ENCODE measurements at places on chromosomes 3 and 15. TPM values are rescaled to one million over a fixed set of nuclear protein-coding genes. Genes with fewer than 3 reads are reported as not detected.

GRCh38 chr15:90159213-90159612, 41.9 kb upstream of the SEMA4B start:
- DNase-seq = no peak

DNA sequence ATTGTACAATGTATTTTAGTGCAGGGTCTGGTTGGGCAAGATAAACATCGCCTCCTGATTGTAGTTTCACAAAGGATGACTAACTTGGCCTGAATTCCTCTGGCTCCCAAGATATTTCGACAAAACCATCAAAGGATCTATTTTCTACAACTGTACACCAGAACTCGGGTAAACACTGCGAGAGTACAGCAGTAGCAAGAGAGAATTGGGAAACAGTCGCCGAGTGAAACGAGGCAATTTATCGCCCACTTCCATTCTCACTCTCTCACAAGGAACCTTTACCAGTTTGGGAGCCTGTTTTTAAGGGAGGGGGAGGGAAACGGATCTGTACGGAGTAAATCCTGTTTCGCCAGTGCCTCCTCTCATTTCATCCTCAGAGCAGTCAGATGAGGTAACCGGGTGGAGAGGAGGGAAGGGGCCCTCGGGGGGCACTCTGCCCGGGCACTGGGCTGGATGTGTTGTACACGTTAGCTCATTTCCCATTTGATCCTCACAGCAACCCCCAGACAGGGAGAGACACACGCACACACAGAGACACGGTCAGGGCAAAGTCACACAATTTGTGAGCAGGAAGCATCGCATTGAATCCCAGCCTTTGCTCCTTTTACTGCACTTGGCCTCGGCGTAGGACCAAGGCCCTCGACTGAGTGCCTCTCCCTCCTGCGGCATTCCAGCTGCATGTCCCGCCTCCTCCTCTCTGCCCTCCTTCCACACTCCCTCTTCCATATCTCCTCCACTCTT, 120.1 kb downstream of the LIPC start:
- DNase-seq = peak; percentile 89

DNA sequence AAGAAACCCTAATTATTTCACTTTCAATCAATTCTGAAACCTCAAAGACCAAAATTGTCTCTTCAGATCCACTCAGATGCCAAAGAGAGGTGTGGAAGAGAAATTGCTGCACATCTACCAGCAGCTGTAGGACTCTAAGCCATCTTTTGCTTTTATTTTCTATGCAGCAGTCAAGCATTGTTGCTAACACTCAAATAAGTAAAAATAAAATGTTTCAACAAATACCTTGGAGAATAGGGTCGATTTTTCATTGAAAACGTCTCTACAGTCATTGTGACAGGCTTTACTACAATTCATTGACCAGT, 66.4 kb upstream of the CFAP20DC start:
- no peak for DNase-seq

GRCh38 chr15:41934843-41935242, 37.5 kb downstream of the EHD4 start:
- DNase-seq = no peak

DNA sequence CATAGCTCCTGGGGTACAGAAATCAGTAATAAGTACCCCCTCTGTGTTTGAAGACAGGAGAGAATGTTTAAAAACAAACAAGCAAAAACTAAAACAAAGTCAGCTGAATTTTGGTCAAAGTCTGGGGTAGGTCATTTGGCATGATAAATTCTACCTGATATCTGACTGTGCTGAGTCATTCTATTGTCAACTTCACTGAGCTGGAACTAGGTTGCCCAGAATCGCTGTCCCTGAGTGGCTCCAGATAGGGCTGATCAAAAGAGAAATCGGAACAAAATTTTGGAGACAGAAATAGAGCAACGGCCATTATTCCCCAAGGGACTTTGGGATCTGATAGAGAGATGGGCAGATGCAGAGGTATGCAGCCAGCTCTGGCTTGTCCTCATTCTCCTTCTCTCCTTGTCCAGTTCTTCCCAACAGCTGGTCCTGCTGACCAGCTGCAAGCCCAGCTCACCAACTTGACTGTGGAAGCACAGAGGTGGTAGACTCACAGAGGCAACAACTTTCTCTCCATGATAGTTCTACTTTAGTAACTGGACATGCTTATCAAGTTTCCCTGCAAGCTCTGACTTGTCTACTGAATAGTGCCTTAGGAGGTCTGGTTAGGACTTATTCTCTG, 57.3 kb upstream of the MYRIP start:
- DNase-seq = no peak

- no peak for DNase-seq
Measured at GRCh38 chr3:30616347-30617027, 10.1 kb downstream of the TGFBR2 start.

DNA sequence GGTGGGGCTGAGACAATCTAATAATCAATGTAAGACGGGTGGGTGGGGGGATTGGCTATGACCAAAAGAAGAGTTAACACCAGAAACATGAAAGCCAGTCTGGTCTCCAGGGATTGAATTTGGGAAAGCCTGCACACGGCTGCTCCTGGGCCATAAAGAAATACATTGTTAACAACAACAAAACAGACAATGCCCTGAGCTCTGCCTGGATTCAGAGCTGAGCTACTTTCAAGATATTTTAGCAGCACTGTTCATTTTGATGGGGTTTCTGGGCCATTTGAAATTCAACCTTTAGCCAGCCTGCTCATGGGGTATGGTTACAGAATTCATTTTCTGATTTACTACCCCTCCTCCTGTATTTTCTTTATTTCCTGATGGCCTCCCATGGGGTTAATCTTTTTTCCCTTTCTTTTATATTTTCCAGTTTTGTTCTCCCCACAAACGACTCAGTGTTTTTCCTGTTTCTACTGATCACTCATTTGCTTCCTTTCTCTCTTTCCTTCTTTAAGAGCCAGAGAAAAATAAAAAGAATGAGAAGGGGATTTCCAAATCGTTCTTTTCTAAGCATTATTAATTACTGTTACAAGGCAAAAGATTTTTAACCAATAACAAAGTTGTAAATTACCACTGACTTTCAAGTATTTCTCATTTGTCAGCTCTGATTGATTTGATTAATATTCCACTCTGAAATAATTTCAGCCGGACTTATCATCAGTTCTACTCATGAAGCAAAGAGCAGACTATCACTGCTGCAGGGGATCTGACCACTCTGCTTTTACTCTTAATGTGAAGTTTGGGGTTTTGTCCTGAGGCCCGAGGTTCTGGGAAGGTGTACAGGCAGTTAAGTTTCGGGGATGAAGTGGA, 19.6 kb downstream of the NR2F2 start:
- DNase-seq = no peak

DNA sequence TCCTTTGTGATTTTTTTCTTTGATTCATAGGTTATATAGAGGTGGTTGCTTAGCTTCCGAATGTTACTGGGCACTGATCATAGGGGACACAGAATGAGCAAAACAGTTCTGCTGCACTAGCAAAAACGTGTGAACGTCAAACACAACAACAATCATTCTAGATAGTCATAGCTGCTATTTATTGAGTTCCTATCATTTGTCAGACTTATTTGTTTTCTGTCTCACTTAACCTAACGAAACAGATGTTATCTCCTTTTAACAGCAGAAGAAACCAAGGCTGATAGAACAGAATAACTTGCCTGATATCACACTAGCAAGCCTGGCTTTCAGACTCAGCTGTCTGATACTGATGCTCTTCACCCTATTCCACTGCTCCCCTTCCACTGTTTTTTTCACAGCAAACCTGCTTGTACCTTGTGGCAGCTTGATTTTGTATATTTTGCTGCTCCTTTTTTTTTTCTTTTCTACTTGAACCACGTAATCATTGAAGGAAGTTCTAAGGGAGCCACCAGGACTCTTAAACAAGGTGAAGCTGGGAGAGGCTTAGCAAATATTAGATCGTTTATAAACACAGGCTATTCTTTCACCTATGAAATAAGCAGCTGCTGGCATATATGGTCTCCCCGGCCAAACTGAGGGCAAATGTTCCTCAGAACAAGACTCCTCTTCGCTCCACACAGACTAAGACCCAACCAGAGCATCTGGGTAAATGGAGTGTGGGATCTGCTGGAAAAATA, 78.8 kb downstream of the MCF2L2 start:
- DNase-seq = no peak

DNA sequence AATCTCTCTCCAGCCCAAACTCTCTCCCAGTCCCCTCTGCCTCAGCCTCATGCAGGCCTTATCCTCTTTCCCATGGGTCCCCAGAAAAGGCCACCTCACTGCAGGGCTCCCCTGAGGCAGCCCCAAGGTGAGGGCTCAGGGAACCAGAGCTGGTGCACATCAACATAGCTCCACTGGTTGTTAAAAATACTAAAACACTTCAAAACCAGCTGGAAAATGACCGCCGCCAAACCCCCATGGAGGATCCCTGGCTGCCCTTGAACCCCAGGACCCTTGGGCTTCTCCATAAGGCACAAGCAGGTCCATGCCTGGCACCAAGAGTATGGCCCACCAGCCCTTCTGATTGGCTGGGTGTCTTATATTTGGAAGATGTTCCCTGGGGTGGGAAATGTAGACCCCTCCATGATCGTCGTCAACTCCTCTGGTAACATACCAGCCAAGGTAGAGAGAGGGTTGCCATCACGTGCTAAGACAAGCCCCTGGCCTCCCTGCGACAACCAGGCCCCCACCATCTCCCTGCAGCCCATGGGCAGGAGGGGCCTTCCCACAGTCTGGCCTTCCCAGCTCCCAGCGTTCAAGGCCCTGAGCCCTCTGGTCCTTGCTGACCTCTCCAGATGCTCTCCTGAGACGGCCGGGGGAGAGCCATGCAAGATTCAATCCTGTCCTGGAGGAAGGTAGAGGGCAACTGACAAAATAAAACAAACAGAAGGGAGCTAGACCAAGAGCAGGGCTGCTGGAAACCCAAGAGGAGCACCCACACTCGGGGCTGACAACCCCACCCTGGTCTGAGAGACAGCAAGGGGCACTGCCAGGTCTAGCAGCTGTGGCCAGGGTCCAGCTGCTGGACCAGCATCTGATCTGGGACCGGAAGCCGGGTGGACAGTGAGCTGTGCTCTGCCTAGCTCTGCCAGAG, 132.1 kb upstream of the PRR20G start:
- no peak for DNase-seq

DNA sequence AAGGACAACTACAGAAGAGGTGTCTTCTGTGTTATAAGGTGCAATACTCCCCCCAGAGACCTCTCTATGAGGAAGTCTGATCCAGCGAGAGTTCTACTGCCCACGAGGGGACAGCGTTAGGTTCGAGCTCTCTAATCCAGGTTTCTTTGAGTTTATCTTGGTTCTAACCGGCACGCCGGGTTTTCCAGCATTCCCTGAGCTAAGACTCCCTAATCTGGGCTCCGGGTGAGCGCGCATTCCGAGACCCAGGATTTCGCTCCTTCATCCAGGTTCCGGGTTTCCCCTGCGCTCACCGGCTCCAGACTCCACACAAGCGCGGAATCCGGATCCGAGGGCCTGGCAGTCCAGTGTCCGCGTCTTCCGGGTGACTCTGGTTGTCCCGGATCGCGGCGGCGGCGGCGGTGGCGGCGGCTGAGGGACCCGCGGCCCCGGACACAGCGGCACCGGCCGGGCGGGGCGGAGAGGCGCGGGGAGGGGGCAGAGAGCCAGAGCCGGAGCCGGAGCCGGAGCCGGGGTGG, at the start of gene ZNF609:
TSS of gene ZNF609 (plus strand) at position 373 of the 518 bp plus-strand sequence. CDS start 38,842 bp downstream, outside the sequence.
- peak; percentile 64 for DNase-seq

DNA sequence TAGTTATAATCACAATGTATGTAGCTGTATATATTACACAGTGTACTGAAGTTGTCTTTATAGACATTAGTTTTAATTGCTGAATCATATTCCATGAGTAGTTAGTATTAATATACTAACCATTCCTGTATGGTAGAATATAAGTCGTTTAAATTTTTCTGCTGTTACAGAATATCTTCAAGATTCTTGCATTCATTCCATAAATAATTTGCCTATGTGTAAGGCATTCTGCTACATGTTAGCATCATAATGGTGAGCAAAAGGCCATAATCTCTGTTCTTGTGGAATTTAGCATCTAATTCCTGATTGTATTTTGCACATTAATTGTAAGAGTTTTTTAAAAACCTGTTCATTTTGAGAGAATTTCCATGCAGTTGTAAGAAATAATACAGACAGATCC, 14.1 kb downstream of the GYG1 start:
- no peak for DNase-seq

DNA sequence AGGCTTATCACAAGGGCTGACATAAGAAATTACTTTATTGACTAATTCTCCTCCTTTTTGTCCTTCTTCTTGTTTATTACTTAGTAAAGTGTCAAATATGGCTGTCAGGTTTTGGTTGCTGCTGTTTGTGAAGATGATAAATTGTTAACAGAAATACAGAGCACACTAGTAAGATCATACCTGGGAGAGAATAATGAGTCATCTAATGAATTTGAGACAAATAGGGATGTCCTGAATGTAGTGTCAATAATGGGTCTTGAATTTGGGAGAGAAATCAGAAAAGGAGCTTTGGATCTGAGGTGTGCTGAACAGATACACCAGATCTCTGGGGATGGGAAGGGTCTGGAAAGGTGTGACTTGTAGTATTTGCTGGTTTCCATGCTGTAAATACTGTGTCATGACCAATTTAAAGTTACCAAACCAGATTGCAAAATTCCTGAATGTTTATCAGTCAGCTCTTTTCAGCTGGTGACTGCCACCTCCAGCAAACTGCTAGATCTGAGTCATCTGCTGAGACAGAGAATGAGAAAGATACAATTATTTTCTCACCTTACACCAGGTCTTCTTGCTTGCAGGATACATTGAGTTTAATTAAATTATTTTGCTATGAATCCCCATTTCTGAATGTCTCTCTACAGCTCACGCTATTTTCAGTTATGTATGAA, 76.7 kb upstream of the SATB1 start:
- DNase-seq = no peak

DNA sequence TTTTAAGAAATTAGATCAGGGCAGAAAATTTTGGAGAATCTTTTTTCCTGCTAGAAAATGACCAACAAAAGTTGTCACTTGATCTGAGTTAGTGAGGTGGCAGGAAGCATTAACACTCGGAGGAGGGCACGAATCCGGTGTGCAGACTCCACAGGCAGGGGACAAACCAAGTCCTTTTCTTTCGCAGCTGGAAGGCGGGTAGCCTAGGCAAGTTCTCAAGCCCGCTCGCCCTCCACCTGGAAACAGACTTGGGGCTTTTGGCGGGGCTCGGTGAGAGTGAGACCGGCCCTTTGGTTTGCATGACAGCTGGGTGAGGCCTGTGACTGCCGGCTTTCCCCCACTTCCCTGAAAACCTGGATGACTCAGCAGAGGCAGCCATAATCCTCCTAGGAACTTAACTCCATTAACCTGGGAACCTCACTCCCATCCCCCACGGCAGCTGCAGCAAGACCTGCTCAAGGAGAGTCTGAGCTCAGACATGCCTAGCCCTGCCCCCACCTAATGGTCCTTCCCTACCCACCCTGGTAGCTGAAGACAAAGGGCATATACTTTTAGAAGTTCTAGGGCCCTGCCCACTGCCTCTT, 134.8 kb downstream of the MFSD1 start:
- no peak for DNase-seq

GRCh38 chr3:75631541-75631940, 32.6 kb upstream of the FRG2C start:
- no peak for DNase-seq

The SPESP1 gene
- total RNA-seq = 8.4 TPM

The GPR149 gene
- not detected for total RNA-seq

The GOLGA8M gene
- not detected for total RNA-seq

The CCDC80 gene
- total RNA-seq = 4.7 TPM

Data from kidney epithelial cell (primary cell).